ENCODE measurements at places on chromosomes 3 and 15. TPM values are rescaled to one million over a fixed set of nuclear protein-coding genes. Genes with fewer than 3 reads are reported as not detected.

CCDC191 gene
- 0.61 TPM for total RNA-seq

CHRNB4 gene
- 0.08 TPM for total RNA-seq

ZNF106 gene
- total RNA-seq, result 173 TPM

ZDHHC23 gene
- total RNA-seq, result 3.9 TPM

DNA sequence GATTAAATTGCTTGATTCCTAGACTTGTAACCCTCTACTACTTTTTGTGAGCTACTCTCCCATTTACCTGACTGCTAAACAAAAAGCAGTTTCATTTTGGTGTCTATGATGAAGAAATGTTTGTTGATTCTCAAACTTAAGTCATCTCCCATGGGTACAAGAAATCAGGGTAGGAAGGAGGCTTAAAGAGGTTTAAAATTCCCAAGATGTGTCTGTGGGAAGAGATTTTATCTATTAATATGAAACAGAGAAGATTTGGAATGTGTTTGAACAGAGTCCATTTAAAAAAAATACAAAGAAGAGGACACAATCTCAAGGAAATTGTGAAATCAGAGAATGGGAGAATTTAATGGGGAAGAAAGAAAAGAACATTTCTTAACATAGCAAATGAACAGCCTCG, 14.8 kb downstream of the P3H2 start:
- no peak for DNase-seq

GRCh38 chr15:69719527-69720240, 267.1 kb downstream of the RPLP1 start:
- DNase-seq, result no peak

GRCh38 chr15:89103481-89104171, 15.4 kb downstream of the ABHD2 start:
- no peak for DNase-seq

DNA sequence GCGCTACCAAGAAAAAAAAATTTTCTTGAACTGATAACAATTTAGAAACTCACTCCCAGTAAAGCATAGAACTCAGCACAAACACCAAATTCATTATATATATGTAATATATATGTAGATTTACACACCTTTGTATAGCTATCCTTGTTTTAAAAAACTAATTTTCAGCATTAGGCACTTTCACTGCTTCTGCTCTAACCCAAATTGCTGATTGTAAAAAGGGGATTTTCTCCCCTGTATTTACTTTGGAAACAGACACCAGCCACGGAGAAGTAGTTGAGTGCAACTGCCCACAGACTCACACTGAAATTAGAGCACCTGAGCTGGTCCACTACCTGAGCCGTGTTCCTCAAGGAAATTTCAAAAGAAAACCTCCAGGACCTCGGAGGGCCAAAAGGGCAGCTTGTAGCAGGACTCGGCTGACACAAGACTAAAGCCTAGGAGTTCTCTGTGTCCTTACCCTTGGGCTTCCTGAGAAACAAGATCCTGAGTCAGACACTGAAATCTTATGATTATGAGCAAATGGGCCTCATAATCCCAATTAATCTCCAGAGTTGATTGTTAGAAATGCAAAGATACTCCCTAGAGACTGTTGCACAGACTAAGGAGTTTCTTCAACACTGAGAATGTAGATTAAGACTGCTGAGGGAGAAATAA, 106.0 kb downstream of the TNIK start:
- DNase-seq, result no peak

DNA sequence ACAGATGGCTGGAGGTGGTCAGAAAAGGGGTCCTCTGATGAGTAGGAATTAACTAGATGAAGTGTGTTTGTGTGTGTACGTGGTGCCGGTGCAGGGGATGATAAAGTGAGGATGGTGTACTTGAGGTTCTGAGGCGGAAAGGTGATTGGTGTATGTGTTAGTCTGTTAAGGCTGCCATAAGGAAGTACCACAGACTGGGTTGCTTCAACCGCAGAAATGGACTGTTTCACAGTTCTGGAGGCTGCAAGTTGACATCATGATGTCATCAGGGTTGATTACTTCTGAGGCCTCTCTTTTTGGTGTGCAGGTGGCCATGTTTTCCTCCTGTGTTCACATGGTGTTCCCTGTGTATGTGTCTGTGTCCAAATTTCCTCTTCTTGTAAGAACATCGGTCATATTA, 202.4 kb upstream of the RGMA start:
- no peak for DNase-seq

DNA sequence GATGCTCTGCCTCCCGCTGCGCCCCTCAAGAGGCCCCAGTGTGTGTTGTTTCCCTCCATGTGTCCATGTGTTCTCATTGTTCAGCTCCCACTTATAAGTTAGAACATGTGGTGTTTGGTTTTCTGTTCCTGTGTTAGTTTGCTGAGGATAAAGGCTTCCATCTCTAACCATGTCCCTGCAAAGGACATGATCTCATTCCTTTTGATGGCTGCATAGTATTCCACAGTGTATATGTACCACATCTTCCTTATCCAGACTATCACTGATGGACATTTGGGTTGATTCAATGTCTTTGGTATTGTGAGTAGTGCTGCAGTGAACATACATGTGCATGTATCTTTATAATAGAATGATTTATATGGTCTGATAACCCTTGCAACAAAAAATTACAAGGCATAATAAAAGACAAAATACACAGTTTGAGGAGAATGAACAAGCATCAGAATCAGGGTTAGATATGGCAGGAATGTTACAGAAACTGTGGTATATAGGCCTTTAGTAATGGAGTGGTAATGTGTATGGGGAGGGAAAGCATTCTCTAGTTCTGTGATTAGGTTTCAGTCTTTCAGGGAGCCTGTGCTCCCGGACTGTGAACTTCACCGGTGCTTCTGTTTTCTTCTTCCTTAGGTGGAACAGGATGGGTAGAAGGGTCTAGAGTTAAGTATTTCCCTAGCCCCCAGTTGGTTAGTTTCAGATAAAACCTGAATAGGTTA, 27.1 kb downstream of the GRM2 start:
- no peak for DNase-seq

All from SK-MEL-5 (cell line).